ENCODE measurements at places on chromosomes 1 and 21.

DNA sequence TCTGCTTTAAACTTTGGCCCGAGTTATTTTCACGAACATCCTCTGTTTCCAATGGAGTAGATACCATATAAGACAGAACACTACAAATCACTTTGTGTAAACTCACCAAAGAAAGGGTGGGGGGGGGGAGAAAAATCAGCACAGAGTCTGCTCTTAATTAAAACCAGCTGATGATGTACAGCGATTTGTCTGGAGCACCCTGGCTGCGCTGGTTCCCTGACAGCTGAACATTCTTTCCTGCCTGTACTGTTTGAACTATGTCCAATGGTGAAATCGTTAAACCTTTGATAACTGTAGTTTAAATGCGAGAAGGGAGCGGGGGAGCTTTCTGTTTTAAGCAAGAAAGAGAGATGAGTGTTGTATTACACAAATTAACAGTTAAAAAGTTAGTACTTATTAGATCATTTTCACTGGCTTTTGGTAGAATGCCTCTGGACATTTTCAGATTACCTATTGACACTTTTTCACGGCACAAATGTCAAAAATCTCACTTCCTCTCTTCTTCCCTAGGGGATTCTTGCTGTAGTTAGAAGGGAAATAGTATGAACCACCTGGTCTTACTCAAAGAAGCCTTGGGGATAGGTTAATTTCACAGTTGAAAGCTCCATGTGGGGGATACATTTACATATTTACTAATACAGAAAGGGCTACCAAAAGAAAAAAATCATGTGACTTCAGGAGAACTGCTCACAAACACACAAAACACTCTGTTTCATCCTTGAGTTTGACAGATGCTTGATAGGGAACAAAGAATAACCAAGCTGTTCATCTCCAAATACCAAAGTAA is 140.2 kb upstream of the RUNX1 start:
- DNase-seq, result no peak

- DNase-seq, result no peak
Observed at GRCh38 chr1:12636098-12636950, 7.6 kb upstream of the AADACL4 start.

DNA sequence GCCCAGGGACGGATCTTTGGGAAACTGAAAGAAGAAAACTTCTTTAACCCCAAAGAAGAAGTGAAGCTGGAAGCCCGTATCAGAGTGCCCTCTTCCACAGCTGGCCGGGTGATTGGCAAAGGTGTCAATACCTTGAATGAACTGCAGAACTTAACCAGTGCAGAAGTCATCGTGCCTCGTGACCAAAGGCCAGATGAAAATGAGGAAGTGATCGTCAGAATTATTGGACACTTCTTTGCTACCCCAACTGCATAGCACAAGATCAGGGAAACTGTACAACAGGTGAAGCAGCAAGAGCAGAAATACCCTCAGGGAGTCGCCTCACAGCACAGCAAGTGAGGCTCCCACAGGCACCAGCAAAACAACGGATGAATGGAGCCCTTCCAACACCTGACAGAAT is 114.0 kb downstream of the NBPF12 start:
- DNase-seq, result no peak

DNA sequence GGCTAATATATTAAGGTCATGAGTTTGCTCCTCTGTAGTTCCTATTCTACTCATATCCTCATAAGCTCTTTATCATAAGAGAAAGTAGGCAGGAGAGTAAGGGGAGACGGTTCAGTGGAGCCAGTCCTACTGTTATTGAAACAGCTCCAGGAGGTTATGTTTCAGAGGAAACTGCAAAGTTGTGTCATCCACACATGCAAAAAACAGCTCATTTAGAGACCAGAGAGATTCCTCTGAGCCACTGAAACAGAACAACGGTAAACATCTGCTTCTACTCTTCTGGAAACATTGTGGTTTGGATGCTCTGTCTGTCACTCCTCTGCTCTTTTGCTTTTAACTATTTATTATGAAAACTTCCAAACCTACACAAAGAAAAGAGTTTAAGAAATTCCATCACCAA is 66.3 kb upstream of the PPP2R5A start:
- DNase-seq, result no peak

- DNase-seq, result no peak
Observed at GRCh38 chr21:31470896-31471694, 127.0 kb upstream of the TIAM1 start.

DNA sequence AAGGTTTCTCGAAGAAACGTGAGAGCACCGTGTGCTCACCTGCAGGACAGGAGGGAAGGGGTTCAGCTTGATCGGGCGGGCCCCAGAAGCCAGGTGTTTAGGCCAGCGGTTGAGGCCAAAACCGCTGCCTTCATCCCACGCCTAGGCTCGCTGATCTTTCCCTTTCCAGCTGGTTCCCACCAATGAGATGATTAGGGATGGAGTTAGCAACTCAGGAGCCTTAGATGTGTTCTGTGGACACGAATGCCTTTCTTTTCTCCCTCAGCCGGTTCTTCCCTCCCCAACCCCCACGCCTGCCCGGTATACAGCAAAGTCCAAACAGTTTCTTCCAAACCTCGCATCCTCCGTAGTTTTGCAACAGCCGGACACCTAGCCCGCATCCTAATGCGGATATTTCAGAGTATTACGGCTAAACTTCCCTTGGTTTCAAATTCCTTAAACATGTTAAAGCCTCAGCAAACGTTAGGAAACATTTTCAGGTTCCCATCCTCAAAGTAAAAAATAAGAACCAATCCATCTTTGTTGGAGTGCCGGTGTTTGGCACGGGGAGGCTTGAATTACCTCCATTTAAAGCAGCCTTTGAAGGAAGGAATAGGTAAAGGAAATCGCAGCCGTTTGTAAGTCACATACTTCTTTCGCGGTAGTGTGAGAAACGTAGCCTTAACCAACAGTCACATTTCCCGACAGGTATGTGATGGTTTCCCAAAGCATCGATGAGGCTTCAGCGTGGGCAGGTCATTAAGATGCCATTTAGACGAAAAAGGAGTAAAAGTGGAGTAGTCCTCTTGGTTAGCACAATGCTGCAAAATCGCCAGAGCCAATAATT is 1.1 kb downstream of the LRRC8C start:
- no peak for DNase-seq

- no peak for DNase-seq
Observed at GRCh38 chr1:7879228-7879627, 26.4 kb upstream of the UTS2 start.

DNA sequence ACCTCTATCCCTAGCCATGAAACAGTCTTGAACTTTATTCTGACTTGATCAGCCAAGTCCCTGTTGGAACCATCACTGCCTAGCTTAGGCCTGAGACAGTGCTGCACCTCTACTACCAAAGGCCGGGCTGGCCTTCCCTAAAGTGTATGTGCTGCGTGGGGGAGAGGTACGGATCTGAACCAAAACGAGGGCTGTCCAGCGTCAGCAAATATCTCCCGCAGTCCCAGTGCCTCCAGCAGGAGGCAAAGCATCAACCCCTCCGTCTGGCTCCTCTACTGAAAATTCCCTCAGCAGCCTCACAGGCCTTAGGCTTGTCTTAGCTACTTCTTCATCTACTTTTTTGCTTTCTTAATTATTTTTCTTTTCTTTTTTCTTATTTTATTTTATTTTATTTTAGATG is 33.3 kb upstream of the KIF26B start:
- DNase-seq, result no peak

DNA sequence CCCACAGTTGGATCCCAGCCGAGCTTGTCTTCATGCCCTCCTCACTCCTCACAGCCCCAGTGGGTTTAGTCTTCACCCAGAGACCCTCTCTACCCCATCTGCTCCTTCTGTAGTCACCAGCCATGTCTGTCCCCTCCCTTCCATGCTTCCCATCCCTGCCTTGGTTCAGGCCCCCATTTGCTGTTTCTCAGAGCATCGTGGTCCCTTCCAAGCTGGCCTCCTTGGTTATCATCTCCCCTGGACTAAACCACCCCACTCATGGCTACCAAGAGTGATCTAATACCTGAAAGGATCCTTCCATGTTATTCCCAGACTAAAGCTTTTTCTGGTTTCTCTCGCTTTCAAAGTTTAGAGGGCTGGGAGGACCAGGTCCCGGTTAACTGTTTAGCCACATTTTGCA is 8.3 kb downstream of the CNIH3 start:
- no peak for DNase-seq

- no peak for DNase-seq
Observed at GRCh38 chr1:29121936-29122681, 1.6 kb downstream of the TMEM200B start.

DNA sequence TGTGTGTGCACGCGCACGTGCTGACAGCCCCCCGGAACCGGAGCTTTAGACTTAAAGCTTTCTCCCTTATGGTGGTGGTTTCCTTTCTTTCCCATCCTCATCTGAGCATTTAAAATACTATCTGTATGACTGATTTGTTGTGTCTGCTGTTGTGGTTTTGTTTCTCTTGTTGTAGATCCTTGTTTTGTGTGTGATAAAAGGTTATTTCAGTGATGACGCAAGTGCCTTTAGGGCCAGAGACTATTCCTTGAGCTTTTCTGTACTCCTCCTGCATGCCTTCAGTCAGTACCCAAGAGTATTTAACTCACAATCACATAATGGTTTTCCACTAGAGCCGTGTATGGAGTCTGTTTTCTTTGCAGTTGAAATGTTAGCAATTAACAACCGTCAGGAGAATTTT is 45.4 kb downstream of the LCA5L start:
- no peak for DNase-seq

GRCh38 chr21:33124889-33125288 is 54.9 kb downstream of the OLIG1 start:
- no peak for DNase-seq

GRCh38 chr1:207901041-207901653 is 9.8 kb downstream of the CD34 start:
- DNase-seq, result no peak

DNA sequence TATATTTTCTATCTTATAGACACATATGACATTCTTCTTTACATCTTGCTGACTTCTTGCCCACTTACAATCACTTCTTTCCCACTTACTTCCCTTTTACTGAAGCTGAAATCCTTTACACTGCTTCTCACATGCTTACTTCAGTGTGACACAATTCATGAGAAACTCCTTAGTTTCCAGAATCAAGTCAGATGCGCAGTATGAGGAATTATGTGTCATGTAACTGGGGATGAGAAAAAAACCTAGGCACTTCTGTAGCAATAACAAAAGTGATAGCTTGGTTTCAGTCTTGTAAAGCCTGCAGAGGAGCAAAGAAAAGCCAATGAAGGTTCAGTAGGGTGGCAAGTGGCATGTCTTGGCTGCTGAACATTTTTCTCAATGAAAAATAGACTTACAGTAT is 566.2 kb upstream of the RGS18 start:
- DNase-seq, result no peak

DNA sequence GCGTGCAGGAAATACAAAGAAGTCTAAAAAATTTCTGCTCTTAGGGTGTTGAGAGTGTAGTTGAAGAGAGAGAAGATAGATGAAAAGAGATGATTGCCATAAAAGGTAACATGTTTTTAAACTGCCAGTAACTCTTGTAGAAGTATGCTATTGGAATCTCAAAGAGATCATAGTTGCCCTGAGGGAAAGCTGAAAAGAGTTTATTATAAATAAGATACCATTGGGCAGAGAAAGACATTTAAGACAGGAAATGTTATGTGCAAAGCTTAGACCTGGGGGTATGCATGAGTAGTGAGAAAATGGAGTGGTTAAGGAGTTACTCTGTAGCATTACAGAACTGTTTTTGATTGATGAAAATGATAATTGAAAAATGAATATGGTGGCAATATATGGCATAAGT is 17.6 kb downstream of the GABPA start:
- no peak for DNase-seq
